Ascending aorta (tissue), 2 donors: ENCODE measurements at places on chromosomes 1 and 21. TPM values are rescaled to one million over a fixed set of nuclear protein-coding genes. Genes with fewer than 3 reads are reported as not detected.

DNA sequence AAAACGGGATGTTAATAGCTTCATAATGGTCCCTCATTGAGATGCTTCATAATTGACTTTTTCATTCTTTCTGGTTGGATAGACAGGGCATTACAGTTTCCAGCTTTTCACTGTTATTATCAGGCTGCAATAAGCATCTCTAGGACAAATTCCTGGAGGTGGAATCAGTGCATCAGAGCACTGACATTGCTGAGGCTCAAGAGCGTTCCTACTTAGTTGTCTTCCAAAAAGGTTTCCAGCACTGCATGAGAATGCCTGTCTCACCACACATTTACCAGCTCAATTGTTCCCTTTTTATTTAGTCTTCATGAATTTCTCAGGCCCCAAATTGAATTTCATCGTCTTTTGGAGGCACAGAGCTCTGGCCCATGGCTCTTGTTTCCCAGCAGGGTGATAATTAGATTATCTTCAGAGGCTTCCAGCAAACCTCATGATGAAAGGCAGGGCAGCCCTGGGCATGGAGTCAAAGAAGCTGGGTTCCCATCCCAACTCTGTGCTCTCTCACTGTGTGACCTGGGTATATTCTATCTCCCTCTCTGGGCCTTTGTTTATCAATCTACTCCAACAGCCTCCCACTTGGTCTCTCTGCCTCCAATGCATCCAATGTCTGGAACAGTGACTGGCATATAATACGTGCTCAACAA lies 451.4 kb downstream of the PTPRU start:
- no peak for DNase-seq

DNA sequence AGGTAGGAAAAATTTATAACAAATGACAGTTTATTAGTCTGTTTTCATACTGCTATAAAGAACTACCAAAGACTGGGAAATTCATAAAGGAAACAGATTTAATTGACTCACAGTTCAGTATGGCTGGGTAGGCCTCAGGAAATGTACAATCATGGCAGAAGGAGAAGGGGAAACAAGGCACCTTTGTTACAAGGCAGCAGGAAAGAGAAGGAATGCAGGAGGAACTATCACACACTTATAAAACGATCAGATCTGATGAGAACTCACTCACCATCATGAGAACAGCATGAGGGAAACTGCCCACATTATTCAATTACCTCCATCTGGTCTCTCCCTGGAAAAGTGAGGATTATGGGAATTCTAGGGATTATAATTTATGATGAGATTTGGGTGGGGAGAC lies 61.3 kb downstream of the ASB17 start:
- DNase-seq = no peak

DNA sequence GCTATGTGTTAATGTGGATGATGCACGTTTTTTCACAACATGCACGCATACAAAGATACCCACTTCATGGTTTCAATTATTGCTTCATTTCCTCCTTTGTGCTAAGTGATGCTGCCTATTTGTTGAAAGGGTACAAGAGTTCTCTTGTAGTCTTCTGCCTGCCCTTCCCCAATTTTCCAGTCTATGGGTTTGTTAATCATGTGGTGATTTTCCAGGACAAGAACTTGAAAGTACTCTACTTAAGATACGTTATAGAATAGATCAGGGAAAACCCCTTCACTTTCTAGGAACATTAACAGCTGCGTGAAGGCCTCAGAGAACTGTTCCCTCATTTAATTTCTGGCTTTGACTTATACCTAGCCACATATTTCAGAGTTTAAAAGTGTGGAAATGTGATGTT lies 52.1 kb upstream of the SLC44A3 start:
- no peak for DNase-seq

The TLCD4 gene
- 2.7 TPM for total RNA-seq

The SLAMF6 gene
- not detected for total RNA-seq

DNA sequence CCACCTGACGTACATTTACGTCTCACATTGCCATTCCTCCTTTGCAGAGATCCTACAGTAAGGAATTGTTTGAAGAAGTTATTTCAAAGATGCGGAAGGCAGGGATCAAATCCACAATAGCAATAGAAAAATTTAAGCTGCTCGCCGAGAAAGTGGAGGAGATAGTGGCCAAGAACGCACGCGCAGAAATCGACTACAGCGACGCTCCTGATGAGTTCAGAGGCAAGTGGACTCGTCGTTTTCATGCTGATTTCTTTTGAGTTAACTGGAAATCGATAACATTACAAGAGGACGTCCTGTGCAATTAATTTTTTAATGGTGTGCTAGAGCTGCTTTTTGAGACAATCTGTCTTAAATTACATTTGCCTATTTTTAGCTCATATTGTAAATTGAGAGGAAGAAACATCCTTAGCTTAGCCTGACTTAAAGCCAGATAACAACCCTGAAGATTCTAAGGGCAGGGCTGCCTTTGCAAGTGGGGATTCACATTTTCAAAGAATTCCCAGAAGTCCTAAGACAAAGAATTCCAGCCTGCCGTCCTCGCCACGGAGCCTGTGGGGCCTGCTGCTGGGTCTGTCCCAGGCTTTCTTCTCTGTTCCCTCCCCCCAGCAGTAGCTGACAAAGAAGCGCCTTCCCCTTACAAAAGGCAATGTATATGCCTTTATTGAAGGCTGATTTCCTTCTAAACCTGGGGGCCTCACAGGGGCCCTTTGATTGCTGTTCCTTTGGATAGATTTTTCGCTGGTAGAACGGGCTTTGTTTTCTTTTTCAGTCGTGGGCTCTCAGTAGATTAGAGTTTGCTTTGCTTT lies 31.6 kb upstream of the KIF1B start:
- no peak for DNase-seq

- no peak for DNase-seq
These were observed 656.4 kb upstream of the ADGRL2 start for GRCh38 chr1:81144240-81144825.

The GJB3 gene
- not detected for total RNA-seq

The OVAAL gene
- not detected for total RNA-seq

The CFAP57 gene
- total RNA-seq = not detected

DNA sequence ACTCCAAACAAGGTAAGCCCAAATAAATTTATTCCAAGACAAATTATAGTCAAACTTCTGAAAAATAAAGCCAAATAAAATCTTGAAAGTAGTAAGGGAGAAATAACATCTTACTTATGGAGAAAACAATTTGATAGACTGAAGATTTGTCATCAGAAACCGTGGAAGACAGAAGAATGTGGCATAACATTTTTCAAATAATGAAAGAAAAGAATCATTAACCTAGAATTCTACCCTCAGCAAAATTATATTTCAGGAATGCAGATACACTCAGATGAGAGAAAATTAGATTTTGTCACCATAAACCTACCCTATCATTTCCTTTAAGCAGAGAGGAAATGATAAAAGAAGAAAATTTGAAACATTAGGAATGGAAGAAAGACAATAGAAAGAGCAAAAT lies 27.3 kb upstream of the PADI1 start:
- no peak for DNase-seq
